ENCODE measurements at places on chromosomes 1 and 21.

DNA sequence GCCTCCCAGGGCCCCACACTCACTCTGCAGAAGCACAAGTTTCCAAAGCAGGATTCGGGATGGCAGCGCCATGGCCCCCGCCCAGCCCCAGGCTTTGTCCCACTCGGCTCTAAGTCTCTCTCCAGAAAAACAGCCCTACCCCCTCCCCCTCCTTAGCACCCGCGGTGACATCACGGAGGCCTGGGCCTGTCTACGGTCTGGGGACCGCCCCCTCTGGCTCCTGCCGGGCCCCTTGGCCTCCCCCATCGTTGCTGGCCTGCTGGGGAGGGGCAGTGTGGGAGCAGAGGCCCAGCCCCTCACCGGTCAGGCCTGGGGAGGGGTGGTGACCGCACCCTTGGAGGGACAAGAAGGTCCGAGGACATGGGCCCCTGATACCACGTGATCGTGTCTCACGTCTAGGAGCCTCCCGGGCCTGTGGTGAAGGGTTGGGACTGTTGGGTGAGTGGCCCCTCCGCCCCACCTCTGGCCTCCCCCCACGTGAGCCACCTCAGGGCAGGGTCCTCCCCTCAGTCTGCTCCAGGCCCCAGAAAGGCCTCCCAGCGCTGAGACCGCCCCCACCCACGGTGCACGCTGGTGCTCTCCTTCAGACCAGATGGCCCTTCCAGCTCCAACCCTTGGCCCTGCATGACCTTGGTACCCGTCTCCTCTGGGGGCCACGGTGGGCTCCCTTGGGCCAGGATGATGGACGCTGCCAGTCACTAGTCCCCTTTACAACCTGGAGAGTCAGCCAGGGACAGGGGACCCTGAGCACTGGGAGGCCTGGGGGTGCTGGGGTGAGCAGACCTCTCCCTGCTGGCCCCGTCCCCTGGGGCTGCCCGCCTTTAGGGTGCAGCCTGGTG lies at the start of gene MXRA8:
TSS of gene MXRA8 (minus strand) at position 123 of the 839 bp plus-strand sequence. CDS start at position 72, 51 bp downstream.
- peak; percentile 80 for DNase-seq

DNA sequence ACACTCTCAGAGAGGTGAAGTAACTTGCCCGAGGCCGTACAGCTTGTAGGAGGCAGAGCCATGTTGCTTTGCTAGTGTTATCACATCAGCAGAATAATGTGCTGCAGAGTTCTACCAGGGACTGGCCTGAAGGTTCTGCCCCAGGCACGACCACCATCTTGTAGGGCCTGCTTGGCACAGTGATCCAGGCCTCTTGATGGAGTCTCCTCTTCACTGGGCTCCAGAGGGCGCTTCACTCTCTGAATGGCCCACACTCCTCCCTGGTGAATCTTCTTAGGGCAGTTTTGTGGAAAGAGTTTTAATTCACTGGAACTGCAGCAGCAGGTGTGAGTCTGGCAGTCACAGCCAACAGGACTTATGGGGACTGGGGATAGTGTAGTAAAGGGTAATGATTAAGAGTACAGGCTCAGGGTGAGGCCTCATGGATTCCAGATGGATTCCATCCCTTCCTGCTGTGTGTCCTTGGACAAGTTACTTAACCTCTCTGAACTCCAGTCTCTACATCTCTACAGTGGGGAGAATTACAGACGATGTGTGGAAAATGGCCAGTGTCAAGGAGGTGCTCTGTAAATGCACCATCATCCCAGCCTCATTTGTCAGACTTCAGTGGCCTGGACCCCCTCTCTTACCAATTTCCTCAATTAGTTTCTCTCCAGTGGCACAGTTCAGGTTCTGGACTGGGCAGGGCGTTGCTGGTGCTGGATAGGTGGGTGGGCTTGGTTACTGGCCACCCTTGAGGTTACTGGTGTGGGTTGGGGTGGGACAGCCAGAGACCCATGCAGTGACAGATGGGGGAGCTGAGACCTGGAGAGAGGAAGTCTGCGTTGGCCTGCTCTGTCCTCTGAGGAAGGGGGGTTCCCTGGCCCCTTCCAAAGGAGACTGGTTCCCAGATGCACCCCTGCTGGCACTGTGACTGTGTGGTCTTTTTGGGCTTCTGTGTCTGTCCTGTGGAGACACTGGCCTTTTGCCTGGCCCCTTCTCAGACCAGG lies 45.9 kb upstream of the CSF3R start:
- DNase-seq = no peak

- no peak for DNase-seq
These were observed 109.8 kb downstream of the HMCN1 start for GRCh38 chr1:185843986-185844385.

DNA sequence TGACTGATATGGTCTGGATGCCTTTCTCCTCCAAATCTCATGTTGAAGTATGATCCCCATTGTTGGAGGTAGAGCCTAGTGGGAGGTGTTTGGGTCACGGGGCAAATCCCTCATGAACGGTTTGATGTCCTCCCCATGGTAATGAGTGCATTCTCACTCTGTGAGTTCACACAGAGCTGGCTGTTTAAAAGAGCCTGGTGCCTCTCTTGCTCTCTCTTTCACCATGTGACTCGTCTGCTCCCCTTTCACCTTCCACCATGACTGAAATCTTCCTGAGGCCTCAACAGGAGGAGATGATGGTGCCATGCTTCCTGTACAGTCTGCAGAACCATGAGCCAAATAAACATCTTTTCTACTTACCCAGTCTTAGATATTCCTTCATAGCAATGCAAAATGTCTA lies 30.2 kb downstream of the ALDH9A1 start:
- no peak for DNase-seq

All from heart right ventricle (tissue), 16 donors.